ENCODE measurements at places on chromosomes 16 and 17.

DNA sequence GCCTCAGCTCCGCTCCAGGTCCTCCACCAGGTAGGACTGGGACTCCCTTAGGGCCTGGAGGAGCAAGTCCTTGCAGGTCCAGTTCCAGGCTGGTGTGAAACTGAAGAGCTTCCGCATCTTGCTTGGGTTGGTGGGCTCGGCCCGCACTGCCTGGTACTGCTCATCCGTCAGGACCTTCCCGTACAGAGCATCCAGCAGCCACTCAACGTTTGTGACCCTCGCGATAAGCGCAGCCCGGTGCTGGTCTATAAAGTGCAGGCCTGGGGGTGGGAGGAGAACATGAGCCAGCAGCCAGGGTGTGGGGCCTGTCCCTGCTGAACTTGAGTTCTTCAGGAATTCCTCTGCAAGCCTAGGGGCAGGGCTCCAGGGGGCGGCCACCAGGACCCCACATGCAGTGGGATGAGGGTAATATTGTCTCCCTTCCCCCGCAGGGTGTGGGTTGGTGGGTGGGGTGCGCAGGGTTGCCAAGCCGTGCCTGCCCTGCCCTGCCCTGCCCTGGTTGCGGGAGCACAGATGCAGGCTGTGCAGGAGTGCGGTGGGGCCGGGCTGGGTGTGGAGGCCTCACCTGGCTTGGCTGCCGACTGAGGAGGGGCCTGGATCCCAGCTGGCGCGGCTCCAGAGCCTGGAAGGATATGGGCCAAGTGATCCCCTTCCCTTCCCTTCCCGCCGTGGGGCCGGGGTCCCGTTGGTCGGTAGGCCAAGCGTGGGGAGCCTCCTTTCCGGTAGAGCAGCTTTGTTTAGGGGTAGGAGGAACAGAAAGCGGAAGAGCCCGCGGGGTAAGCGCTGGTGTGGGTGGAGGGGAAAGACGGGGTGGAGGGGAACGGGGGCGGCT is 762 bp downstream of the PYCARD start:
- no peak for DNase-seq

DNA sequence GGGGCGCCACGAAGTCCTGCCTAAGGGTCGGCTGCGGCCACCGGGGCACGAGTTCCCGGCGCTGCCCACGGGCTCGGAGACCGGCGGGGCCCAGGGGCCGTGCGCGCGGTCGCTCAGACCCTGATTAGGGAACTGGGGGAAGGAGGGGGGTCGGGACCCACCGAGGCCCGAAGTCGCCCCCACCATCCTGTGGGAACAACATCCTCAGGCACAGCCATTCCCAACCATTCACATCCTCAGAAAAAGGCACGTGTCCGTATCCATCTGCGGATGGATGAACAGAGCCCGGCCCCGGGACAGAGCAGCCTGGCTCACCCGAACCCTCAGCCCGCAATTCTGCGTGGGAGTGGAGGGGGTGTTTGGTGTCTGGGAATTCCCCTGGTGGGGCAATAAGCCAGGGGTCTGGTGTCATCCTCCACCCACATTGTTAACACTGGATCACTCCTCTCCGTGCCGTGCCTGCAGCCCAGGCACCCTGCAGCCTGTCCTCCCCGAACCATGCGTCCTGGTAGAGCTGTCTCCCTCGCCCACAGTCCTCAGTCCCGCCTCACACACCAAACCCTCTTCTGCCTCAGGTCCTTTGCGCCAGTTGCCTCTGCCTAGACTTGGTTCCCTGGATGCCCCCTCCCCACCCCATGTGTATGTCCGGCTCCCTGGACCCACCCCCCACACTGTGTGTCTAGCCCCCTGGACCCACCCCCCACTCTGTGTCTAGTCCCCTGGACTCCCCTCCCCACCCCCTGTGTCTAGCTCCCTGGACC is 789 bp upstream of the CCDC57 start:
- DNase-seq = no peak

DNA sequence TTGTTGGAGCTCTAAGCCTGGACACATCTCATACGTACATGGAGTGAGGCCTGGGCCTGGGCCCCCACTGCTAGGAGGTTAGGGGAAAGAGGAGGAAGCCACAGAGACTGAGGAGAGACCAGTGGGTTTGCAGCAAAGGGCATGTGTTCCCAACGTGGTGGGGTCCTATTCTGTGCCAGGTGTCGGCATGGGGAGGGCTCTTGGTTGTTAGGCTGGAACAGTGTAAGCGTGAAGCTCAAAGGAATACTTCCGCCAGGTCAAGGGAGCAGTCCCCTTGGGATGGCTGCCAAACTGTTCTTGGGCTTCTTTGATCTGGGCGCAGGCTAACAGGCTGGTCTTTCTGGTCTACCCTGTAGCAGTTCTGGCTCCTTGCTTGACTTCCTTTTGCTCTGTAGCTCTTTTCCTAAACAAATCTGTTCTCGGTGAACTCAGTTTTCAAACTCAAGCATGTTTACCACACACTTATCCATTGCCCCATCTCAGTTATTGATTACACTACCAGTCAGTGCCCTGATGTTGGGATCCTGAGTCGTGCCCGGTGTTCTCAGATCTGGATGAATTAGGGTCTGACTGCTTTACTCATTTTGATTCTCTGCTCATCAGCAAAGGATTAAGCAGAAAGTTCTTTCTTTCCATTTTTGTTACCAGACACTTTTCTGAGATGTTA is 36.4 kb downstream of the GPT2 start:
- DNase-seq = no peak

- DNase-seq = no peak
Observed at GRCh38 chr16:48446534-48446920, 61.3 kb upstream of the SIAH1 start.

DNA sequence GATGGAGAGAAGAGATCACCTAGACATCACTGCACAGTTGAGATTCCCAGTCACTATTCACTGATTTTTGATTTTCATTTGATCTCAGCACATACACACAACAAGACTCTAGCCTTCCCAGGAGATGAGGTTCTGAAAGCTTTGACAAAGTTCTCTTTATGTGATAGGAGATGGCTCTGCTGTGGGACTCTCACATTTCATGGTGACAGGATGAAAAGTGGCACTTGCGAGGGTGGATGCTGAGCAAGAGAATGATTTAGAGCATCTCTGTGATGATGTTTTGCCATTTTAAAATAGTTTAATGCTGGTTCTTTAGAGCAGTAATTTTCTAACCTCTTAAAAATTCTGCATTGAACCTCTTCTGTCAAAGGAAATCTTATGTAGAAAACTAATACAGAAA is 113.3 kb upstream of the CA10 start:
- DNase-seq = no peak
